ENCODE measurements at places on chromosomes 13 and 19. TPM values are rescaled to one million over a fixed set of nuclear protein-coding genes. Genes with fewer than 3 reads are reported as not detected.

RASAL3 gene
- 107 TPM for total RNA-seq

- H3K4me1 ChIP-seq: peaks cover 18% of the 10 kb centered on the region
- no peak overlapping the region for H3K27ac ChIP-seq
- peaks cover 49% of the 10 kb centered on the region for H3K36me3 ChIP-seq
- H3K27me3 ChIP-seq: no peaks in the 10 kb centered on the region
- no peak for DNase-seq
Measured at GRCh38 chr19:29702161-29702962, 12.7 kb downstream of the C19orf12 start.

DNA sequence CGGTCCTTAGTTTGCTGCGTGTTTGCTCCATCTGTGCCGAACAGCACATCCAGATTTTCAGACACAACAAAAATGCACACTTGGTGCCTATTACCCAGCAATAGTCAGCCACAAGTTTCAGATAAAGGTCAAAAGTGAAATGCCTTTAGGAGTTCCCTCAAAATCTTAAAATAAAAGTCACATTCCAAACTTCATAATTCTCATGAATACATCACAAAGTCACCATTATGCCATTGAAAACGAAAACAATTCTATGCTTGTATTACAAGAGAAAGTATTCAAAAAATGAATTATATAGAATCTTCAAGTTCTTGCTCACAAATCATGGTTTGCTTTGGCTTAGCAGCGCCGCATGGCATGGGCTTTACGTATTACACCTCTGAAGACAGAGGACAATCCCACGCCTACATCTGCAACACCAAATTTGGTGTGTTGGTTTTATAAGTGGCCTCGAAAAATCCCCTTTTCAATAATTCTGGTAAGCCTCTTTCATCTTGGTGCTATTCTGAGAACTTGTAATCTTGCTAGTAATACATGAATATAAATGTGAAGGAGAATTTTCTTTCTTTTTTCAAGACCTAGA is 26.6 kb downstream of the COL4A1 start:
- no peak for DNase-seq
- no peak overlapping the region for H3K4me3 ChIP-seq
- H3K27me3 ChIP-seq: peaks cover 13% of the 10 kb centered on the region
- no peak overlapping the region for H3K27ac ChIP-seq
- no peaks in the 10 kb centered on the region for H3K36me3 ChIP-seq
- no peaks in the 10 kb centered on the region for H3K4me1 ChIP-seq

SH2D3A gene
- total RNA-seq: 8.7 TPM

GRCh38 chr13:98110749-98111148 is 32.1 kb upstream of the FARP1 start:
- no peak overlapping the region for H3K27ac ChIP-seq
- no peaks in the 10 kb centered on the region for H3K4me1 ChIP-seq
- DNase-seq: no peak
- no peak overlapping the region for H3K4me3 ChIP-seq

DNA sequence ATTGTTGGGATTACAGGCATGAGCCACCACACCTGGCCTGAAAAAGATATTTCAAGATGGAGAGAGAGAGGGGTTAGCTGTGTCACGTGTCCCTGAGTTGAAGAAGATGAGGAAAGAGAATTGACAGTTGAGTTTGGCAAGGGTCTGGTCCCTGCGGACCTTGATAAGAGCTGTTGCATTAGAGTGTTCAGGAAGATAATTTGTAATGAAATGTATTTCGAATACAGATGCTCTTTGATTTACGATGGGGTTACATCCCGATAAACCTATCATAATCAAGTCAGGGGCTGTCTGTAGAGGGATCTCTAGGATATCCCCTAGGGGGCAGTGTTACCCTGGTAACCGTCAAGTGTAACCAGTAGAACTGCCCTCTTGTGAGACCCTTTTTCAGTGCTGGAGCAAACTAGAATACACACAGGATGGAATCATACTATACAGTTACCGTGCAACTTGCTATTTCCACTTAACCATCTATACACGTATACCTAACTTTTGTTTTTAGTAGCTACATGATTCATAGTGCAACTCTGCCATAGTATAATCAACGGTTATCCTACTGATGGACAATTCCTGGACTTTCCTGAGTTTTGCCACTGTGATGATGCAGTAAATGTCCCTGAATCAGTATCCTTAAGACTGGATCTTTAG is 1.5 kb upstream of the ELOF1 start:
- H3K4me1 ChIP-seq: peaks cover 38% of the 10 kb centered on the region
- H3K4me3 ChIP-seq: peak overlapping the region; percentile 80
- no peaks in the 10 kb centered on the region for H3K27me3 ChIP-seq

All from activated T-helper 2 cell treated with anti-CD3 and anti-CD28 coated beads, Interferon-gamma antibody, Interleukin-2, Interleukin-4, amounts not matched to agents 10 μg/mL and 5 μg/mL and 100 μg/mL, durations not matched to agents 14 hours and 24 hours and 36 hours (primary cell).